ENCODE measurements at places on chromosomes 4 and X.

DNA sequence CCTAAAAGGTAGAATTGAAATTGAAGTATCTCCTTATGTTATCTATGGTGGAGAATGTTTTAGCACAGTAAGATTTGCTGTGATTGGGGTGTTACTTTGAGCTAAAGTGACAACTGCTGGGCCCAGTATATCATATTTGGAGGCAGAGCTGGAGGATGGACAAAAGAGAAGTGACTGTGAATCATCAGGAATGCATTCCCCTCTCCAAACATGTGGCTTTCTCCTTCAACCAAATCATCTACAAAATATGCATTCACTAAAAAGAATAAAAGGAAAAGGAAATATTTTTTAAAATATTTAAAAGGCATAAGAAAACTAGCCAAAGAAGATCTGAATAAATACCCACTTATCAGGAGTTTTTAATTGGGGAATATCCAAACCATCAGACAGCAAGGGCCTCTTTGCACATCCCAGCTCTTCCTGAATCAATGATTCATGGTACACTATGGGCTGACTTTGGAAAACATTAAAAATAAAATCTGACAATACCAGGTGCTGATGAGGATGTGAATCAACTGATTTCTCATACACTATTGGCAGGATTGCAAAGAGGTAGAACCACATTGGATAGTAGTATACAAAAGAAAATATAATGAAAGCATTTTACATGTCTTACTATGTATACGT lies 671.7 kb upstream of the NR3C2 start:
- DNase-seq: no peak

DNA sequence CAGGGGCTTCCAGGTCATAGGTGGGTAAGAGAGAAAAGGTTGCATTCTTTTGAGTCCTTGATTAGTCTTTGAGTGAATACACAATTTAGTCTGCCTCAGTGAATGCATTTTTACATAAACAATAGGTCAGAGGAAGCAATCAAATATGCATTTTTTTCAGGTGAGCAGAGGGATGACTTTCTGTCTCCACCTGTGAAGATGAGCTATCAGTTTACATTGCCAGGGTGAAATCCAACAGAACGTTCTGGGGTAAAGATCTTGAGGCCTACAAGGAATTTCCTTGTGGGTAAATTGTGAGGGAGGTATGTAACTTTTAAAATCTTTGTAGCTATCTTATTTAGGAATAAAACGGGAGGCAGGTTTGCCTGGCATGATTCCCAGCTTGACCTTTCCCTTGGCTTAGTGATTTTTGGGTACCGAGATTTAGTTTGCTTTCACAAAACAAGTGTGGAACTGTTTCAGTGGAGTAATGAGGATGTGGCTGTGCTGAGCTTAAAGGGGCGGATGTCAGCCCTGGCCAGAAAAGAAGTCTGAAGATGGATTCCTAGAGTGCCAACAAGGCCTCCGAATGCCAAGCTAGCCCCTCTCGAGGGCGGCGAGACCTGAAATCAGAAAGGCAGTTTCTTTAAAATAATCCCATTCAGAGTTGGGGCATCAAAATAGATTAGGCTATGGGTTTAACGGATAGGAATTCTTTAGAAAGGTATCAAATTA lies 29.5 kb downstream of the TMEM131L start:
- no peak for DNase-seq

GRCh38 chr4:138897811-138898226 lies 117.8 kb upstream of the NOCT start:
- no peak for DNase-seq

GRCh38 chrX:40406330-40406859 lies 174.4 kb upstream of the ATP6AP2 start:
- DNase-seq: no peak

DNA sequence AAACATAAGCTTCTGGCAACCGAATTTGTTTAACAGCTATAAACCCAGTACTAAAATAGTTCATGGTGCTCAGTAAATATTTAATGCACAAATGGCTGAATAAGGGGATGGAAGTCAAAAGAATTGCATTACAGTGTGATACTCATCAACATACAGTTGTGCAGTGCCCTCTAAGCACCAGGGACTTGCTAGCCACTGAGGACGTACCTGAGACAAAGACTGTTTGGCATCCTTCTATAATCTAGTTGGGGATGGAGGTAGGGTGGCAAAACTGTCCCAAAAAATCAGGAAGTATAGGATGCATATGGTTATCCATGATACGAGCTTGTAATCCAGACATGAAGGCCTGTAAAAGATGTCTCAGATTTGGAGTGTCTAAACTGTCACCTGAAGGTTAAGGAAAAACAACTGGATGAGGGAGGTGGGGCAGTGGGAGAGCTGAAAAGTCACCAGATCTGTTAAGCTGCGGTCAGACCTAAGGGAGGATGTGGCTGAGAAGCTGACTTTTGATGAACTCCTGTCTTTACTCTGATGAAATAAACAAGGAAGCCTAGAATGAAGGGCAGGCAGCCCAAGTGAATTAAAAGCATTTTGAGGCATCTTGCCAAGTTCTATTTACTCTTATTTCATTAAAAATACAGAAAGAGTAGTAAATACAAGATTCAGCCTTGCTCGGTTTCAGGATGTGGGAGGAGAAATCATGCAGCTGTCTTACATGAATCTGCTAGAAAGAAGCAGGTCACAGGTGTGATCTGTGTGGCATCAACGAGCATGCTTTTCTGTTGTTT lies 12.0 kb upstream of the CD38 start:
- no peak for DNase-seq

DNA sequence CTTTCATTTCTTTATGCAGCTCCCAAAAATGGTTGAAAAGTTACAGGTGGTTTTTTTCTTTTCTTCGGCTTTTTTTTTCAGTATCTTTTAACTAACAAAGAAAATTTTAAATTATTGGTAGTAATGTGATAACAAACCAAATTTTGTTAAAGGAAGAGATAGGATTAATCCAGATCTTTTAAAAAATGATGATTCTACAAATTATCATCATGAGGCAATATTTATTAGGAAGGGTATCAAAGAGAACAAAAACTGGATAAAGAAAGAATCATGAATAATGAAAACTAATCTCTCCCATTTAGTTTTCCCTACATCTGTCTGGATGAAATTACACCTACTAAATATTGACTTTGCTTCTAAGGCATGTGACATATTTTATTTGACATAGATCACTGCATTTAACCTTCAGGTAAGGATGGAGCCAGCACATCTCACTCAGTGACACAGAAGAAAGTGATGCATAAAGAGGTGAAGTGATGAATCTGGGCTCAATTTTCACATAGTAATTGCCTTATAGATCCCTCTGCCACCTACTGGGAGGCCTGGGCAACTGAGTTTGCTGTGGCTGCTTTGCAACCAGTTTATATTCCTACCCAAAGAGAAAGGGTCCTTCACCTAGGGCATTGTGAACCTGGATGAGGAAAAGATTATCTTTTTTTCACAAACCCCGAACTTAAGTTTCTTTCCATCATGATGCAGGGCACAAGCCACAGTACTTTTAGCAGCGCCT lies 155.6 kb downstream of the HNRNPD start:
- DNase-seq: no peak

GRCh38 chr4:54230484-54231418 lies 1.7 kb downstream of the PDGFRA start:
- DNase-seq: no peak

Measured in hematopoietic multipotent progenitor cell treated with erythropoietin and hydrocortisone succinate and interleukin-3 and kit ligand, for 15 days (in vitro differentiated cells).